ENCODE measurements at places on chromosomes 16 and 17.
A peak's percentile ranks its signal among the peaks of the same experiment; 100 is the strongest.

DNA sequence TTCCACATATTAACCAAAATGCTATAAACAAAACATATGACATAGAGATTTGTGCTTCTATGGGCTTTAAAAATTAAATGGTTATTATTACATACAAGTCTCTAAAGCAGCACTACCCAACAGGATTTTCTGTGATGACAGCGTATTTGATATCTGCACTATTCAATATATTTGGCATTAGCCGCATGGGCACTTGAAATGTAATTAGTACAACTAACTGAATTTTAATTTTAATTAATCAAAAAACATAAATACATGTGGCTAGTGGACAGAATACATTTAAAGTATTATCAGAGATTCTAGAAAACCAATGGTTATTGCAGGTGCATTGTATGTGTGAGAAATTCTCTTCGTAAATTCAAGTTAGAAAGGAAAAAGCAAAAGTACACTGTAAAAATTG is 45.9 kb downstream of the BRIP1 start:
- DNase-seq: no peak

GRCh38 chr17:61404913-61405685 is 5.5 kb downstream of the TBX2 start:
- DNase-seq: no peak

DNA sequence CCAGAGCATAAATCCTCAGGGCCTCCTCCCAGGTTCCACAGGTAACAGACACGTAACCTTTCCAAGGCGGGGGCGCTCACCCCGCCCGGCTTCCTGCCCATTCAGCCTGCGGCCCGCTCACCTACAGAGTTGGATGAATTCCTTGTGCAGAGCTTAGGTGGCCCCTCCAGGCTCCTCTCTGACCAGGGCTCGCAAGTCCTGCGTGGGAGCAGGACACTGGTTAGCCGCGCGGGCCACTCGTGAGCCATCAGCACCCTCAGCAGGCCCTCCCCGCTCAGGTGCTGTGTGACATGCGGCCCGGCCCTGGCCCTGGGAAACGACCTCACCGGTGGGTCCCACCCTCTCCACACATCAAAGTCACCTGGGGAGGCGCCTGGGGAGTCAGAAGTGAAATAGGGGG is 528 bp downstream of the TERB1 start:
- no peak for DNase-seq

DNA sequence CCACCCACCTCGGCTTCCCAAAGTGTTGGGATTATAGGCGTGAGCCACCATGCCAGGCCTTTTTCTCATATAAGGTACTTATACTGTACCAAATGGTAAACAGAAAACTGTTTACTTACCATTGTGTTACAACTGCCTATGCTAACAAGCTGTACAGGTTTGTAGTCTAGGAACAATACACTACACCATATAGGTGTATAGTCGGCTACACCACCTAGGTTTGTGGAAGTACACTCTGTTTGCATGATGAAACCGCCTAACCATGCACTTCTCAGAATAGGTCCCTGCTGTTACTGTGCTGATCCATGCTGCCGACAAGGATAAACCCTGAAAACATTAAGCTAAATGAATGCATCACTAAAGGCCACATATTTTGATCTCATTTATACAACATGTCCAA is 18.9 kb downstream of the DNAJA2 start:
- no peak for DNase-seq

DNA sequence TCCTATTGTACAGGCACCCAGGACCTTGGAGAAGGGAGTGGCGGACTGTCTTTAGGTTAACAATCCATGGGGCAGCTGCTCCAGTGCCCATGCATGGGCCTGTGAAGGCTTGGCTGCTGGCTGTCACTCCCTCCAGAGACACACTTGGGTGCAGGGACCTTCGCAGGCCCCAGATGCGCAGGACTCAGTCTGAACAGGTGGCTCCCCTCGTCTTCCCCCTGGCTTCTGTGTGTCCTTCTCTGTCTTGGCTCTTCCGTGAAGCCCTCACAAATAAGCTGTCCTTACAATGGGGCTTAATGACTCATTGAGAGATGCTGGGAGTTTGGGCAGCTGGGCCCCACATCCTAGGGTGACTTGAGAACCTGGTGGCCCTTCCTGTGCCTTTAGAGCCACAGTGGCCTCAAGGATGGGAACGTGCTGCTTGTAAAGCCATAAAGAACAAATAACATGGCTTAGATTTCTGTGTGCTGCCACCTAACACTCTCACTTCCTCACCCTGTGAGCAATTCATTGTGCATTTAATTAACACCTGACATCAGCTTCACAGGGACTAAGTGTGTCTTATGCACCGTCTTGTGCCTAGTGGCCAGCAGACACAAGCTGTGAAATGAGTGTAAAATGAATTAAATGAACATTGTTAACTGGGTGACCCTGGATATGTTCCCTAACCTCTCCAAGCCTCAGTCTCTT is 340.7 kb downstream of the SNX29 start:
- DNase-seq: no peak

DNA sequence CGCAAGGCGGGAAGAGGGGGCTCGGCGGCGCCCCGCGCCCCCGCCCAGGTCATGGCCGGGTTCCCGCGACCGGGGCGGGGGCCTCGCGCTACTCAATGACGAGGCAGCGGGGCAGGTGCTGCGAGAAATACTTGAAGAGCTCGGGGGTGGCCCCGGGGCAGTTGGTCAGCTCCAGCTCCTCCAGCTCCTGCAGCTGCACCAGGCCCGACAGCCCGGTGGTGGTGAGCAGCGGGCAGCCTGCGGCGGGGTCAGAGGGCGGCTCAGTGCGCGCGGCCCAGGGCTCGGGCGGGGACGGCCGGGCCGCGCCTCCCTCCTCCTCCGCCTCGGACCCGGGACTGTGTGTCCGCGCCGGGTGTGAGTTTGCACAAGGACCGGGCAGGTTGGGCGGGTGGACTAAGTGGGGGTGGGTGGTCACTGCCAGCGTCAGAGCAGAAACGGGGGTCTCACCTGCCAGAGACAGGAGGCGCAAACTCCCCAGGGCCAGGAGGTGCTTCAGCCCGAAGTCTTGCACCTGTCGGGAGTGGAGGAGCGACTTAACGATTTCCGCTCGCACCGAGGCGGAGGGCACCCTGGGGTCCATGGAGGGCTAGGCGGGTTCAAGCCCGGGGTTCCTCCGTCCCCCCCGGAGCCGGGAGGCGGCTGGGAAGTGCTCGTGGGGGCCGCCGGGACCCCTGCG is 4.1 kb upstream of the WDR24 start:
- no peak for DNase-seq

DNA sequence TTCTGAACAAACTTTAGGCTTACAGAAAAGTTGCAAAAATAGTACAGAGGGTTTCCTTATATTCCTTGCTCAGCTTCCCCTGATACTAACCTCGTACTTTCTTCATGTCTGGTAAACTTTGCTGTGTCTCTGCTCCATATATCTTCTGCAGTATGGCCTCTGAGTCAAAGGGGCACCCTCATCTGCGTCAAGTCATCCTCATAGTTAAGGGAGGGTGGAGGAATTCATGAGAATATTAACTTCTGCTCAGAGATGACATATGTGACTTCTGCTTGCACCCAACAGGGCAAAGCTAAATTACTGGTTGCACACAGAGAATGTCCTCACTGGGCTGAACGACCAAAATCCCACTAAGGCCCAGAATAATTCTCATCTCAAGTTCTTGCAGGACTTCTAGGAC is 4.3 kb upstream of the CCL7 start:
- DNase-seq: no peak

DNA sequence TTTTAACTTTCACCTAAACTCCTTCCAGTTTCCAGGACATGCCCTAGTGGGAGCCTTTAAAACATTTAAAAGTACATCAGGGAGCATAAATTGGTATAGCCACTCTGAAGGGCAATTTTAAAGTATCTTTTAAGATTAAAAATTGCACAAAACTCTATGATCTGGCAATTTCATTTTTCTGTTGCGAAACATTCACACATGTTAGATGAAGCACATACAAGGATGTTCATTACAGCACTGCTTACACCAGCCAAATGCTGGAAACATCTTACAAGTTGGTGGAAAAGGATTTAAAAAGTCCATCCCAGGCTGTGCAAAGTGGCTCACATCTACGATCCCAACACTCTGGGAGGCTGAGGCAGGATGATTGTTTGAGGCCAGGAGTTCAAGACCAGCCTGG is 26.4 kb upstream of the LONP2 start:
- DNase-seq: no peak

GRCh38 chr16:35754391-35755369 is 2295.3 kb downstream of the TP53TG3F start:
- no peak for DNase-seq

GRCh38 chr17:75113798-75114551 is 4.2 kb downstream of the ARMC7 start:
- DNase-seq: peak; percentile 81

GRCh38 chr17:77354670-77355455 is 214.1 kb downstream of the SEC14L1 start:
- peak; percentile 97 for DNase-seq

DNA sequence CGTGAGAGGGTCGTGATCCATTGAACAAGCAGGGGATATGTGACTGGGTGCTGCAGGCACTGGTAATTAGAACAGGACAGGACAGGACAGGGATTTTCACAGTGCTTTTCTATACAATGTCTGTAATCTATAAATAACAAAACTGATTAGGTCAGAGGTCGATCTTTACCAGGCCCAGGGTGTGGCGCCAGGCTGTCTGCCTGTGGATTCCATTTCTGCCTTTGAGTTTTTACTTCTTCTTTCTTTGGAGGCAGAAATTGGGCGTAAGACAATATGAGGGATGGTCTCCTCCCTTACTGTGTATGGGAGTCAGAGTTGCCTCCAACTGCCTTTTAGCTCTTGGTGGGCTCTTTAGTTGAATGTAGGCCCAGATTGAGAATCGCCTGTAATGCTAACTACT is 1.5 kb upstream of the ZNF764 start:
- no peak for DNase-seq

GRCh38 chr16:6375465-6376075 is 957.1 kb upstream of the RBFOX1 start:
- no peak for DNase-seq

- no peak for DNase-seq
Observed at GRCh38 chr16:75272097-75272551, 20.7 kb upstream of the BCAR1 start.

- DNase-seq: no peak
Observed at GRCh38 chr16:72833969-72834368, 214.0 kb downstream of the ZFHX3 start.

DNA sequence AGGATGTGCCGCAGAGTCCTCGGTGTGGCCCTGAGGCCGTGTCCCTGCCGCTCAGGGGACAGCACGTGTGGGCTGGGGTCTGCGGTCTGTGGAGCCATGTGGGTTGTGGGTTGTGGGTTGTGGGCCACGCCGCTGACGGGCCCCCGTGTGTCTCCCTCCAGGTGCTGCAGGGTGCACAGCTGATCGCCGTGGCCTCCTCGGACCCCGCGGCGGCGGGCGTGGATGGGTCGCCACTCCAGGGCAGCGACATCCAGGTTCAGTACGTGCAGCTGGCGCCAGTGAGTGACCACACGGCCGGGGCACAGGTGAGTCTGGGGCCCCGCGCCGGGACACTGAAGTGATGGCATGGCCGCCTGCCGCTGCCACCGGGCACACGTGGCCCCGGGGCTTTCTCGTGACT is 120.7 kb downstream of the BANP start:
- no peak for DNase-seq

- DNase-seq: no peak
Observed at GRCh38 chr17:82246365-82247181, 17.7 kb downstream of the SLC16A3 start.

DNA sequence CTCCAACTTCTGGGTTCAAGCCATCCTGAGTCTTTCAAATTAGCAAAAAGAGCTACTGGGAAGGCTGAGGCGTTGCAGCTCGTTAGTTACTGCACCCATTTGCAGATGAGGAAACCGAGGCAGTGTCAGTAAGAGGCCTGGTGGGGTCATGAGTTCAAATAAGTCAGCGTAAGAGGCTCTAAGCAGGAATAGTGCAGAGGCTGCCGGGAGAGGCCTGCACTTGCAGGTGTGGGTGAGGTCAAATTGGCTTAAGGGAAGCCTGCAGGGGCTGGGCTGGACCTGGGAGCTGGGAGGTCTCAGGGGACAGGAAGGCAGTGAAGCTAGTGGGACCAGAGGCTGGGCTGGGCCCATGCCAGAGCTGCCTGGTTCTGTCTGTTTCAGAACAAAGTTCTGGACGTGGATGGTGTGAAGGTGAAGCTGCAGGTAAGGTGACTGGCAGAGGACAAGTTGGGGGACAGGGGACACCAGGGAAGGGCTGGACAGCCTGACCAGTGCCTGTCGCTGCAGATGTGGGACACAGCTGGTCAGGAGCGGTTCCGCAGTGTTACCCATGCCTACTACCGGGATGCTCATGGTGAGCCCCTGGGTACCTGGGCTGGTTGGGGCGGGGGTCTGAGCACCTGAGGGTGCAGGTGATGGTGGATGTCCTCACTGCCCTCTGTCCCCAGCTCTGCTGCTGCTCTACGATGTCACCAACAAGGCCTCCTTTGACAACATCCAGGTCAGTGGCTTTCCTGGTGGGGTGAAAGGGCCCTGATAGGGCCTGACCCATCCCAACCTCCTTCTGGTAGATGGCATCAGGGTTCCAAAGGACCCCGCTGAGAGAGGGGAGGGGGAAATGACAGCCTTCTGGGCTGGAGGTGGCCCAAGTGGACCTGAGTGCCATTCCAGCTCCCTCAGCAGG is 3.0 kb downstream of the RAB26 start:
- no peak for DNase-seq

- DNase-seq: peak; percentile 49
Observed at GRCh38 chr17:17706140-17707060, 25.1 kb downstream of the RAI1 start.

- peak; percentile 76 for DNase-seq
Observed at GRCh38 chr17:31758646-31759045, 100.4 kb downstream of the COPRS start.

DNA sequence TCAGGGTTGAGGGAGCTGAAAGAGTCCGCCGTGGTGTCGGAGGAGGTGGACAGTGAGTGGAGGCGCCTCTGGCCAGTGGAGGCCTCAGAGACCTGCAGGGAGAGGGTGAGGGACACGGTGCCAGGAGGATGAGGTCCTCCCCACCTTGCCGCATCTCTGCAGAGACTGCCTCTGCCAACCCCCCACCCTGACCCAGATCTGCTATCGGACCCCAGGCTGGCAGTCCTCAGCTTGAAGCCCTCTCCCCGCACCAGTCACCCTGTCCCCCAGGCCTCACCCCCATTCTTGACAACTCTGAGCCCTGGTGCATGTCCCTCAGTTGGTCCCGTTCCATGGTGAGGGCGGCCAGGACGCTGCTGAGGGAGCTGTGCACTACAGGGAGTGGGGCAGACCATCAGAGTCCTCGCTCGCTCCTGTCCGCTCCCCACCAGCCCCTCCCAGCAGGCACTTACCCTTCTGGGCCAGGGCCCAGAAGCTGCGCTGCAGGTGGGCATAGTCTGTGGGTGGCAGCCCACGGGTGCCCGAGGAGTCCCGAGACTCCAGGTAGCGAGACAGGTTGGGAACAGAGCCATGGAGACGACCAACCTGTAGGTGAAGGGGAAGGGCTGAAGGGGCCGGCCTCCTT is 5.4 kb downstream of the OSBPL7 start:
- no peak for DNase-seq

- DNase-seq: no peak
Observed at GRCh38 chr17:74972107-74972972, at the start of gene HID1. Gene HID1 (minus strand): TSS chr17:74972759. CDS start chr17:74972656, 103 bp downstream.

DNA sequence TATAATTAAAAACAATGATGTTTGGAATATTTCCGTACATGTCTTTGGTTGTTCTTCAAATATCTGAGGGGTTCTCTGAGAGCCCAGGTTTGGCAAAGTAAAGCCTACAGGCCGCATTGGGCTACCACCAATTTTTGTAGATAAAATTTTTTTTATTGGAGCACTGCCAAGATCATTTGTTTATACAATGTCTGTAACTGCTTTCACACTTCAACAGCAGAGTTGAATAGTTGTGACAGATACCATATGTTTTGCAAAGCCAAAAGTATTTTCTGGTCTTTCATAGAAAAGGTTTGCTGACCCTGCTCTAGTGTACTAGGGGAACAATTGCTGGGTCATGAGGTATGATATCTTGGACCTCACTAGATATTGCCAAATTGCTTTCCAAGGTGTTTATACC is 10.5 kb downstream of the PPM1D start:
- DNase-seq: peak; percentile 17
